ENCODE measurements at places on chromosomes 3 and 15. TPM values are rescaled to one million over a fixed set of nuclear protein-coding genes. Genes with fewer than 3 reads are reported as not detected.

SIDT1 gene
- not detected for total RNA-seq

PSTPIP1 gene
- total RNA-seq: not detected

TRIM71 gene
- not detected for total RNA-seq

ATRIP gene
- 4.2 TPM for total RNA-seq

PLCH1 gene
- total RNA-seq: 0.09 TPM

RBPMS2 gene
- not detected for total RNA-seq

GREM1 gene
- total RNA-seq: 41.6 TPM

STARD9 gene
- total RNA-seq: 2.7 TPM

ZNF774 gene
- 2.1 TPM for total RNA-seq

GABRG3 gene
- total RNA-seq: 0.42 TPM

GOLGA8A gene
- total RNA-seq: 23.2 TPM

ARL6 gene
- total RNA-seq: 18.1 TPM

Data from smooth muscle cell of the umbilical artery (primary cell).